ENCODE measurements at places on chromosomes 1 and 21.
A peak's percentile ranks its signal among the peaks of the same experiment; 100 is the strongest.

- DNase-seq, result no peak
Observed at GRCh38 chr21:39082656-39083376, 100.4 kb downstream of the PSMG1 start.

- no peak for DNase-seq
Observed at GRCh38 chr1:86567878-86568277, 21.0 kb downstream of the CLCA4 start.

DNA sequence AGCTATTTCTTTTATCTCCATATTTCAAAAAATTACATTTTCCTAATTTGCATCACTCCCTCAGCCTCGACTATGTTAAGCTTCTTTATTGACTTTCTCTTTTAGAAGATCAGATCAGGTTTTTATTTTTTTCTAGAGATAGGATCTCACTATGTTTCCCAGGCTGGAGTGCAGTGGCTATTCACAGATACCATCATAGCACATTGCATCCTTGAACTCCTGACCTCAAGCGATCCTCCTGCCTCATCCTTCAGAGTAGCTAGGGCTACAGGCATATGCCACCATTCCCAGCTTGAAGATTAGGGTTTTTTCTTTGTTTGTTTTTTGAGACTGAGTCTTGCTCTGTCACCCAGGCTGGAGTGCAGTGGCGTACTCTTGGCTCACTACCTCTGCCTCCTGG is 20.1 kb downstream of the UCK2 start:
- DNase-seq, result no peak

GRCh38 chr1:55217226-55217986 is 2.2 kb upstream of the USP24 start:
- DNase-seq, result no peak

GRCh38 chr21:27804515-27804914 is 837.6 kb upstream of the ADAMTS5 start:
- peak; percentile 40 for DNase-seq

Measured in AG08395 (cell line).